ENCODE measurements at places on chromosomes 5 and 9. TPM values are rescaled to one million over a fixed set of nuclear protein-coding genes. Genes with fewer than 3 reads are reported as not detected.

DNA sequence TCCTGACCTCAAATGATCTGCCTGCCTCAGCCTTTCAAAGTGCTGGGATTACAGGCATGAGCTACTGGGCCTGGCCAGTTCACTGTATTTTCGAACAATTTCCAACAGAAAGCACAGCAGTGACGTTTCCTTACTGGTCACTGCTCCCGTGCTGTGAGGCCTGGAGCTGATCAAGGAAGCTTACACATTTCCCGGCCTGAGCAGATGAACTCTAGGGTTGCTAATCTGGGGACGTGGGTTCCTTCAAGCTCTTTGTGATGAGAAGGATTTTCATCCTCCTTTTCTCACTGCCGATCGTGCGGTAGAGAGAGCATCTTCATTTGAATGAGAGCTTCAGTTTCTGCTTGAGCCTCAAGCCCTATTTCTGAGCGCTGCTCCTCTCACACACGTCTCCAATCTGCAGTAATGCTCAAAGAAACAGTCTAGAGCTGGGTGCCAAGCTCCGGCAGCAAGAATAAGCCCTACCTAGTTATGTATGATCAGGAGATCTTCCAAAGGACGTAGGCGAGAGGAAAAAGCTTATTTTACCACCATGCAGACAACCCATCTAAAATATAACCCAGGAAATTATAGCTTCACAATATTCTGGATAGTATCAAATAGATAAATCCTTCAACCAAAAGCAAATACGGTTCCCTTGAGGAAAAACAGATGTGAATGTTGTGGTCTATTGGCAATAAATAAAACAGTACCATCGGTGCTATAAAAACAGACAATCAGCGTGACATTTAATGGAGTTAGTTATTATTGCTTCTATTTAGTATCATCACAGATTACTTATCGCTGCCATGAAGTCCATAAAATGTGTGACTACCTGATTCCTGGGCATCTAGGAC is 7.3 kb upstream of the SPATA24 start:
- DNase-seq, result no peak

DNA sequence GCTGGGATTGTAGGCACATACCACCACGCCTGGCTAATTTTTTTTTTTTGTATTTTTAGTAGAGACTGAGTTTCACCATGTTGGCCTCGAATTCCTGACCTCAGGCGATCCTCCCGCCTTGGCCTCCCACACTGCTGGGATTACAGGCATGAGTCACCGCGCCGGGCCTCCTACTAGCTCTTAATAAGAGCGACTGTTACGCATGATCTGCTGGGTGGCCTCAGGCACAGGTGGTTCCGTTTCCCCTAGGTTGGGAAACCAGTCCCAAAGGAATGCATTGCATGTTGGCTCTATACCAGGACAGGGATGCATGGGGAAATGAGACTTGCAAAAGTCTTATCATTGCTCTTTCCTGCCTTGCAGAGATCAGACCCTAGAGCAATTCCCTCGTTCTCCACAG is 184.7 kb upstream of the PPP1R26 start:
- no peak for DNase-seq

DNA sequence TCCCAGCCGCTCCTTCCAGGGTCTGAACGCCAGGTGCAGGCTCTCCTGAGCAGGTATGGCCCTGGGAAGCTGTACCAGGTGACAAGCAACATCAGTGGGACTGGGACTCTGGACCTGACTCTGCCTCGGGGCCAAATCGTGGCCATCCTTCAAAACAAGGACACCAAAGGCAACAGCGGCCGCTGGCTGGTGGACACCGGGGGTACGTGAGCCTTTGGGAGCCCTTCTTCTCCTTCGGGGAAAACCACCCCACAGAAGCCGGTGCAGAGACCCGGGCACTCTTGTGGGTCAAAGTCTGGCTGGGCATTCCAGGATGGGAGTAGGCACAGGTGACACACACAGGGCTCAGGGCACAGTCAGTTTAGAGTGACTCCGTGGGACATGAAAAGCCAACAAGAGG is 45.8 kb downstream of the ARHGEF37 start:
- DNase-seq, result no peak

DNA sequence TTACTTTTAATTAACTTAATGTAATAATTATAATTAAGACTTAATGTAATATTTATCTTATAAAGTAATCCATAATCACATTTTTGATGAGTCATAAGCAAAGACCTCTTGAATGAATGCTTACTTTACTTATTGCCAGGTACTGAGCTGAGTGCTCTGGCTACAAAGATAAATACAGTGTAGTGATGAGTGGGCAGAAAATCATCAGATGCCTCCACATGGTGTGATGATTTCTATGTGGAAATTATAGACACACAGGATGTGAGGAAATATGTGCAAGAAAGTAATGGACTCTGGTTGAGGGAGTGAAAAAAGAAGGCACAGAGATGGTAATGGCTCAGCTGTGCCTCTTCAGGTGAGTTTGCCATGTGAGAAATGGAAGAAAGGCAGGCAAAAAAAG is 422.6 kb upstream of the CD180 start:
- DNase-seq, result no peak

The NUTM2F gene
- not detected for polyA plus RNA-seq

DNA sequence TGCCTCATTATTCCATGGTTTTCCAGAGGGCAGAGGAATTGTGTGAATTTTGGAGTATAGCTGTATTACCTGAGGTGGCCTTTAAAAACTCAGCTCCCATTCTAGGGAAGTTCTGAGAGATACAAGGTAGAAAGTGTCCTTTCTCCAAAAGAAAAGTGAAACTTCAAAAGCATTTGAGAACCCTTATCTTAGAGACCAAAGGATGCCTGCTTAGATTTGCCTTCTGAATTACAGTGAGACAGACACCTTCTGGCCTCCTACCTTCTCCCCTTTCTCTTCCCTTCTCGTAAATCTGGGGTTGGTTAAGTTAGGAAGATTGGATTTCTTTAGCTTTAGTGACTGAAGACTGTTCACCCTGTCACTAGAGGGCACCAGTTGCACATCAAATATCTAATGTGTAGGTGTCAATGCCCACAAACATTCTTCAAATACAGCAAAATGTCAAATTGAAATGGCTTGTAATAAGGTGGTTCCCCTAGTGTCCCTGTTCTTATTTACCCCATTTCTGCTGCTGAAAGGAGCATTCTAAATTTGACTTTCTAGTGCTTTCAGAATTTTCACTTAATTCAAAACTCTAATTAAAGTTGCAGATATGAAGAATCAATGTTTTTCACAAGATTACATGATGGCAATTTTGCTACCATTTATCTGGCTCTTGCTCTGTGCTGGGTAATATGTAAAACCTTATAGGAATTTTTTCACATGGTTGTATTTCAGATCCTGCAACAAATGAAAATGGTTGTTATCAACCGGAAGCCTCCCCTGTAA is 46.7 kb downstream of the PRRC1 start:
- peak; percentile 38 for DNase-seq

- DNase-seq, result no peak
Observed at GRCh38 chr5:40359093-40359492, 320.6 kb upstream of the PTGER4 start.

- DNase-seq, result no peak
Observed at GRCh38 chr9:3659647-3660046, 133.8 kb upstream of the RFX3 start.

The SLC38A9 gene
- 31.6 TPM for polyA plus RNA-seq

The CHSY3 gene
- 8.7 TPM for polyA plus RNA-seq

DNA sequence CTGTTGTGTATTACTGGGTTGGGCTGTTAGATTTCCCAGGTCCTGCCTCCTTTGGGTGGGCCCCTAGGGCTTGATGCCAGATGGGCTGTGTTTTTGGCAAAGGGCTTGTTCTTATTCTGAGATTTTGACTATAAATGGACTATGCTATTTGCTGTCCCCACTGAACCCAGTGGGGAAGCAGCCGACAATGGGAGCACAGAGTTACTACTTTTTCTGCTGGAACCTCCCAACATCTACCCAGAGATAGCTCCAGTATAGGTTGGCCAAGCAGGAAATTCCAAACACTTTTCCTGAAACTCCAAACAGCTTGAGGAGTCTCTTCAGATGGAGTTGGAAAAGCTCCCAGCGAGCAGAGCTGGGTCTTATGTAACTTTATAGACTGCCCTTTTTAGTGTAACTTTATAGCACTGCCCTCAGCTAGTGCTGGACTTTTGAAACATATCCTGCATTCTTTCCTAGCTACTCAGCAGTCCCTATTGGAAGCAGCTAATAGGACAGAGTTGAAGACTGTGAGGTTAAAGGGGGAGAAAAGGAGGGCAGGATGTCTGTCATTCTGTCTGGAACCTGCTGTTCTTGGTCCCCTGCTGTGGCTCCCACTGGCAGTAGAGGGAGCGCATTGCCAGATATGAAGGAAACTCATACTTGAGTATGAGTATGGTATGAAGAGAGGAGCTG is 21.0 kb downstream of the RUSC2 start:
- peak; percentile 56 for DNase-seq

- DNase-seq, result no peak
Observed at GRCh38 chr9:82115331-82115730, 126.8 kb downstream of the SPATA31D1 start.

DNA sequence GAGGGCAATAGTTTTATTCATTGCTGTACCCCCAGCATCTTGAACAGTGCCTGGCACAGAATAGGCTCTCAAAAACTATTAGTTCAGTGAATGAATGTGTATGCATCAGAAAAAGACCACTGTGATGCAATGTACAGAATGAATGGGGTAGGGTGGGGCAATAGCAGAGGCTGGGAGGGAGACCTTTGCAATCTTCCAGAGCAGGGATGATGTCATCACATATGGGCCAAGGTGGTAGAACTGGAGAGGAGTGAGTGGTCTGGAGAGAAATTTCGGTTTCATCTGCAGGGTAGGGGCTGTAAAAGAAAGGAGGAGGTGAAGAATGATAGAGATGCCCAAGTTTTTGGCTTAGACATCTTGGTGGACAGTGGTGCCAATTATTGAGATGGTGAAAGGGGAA is 23.4 kb upstream of the ARAP3 start:
- no peak for DNase-seq

The B4GALT7 gene
- 23.2 TPM for polyA plus RNA-seq

The ANKHD1 gene
- polyA plus RNA-seq, result 95.9 TPM
